ENCODE measurements at places on chromosomes 4 and X.

DNA sequence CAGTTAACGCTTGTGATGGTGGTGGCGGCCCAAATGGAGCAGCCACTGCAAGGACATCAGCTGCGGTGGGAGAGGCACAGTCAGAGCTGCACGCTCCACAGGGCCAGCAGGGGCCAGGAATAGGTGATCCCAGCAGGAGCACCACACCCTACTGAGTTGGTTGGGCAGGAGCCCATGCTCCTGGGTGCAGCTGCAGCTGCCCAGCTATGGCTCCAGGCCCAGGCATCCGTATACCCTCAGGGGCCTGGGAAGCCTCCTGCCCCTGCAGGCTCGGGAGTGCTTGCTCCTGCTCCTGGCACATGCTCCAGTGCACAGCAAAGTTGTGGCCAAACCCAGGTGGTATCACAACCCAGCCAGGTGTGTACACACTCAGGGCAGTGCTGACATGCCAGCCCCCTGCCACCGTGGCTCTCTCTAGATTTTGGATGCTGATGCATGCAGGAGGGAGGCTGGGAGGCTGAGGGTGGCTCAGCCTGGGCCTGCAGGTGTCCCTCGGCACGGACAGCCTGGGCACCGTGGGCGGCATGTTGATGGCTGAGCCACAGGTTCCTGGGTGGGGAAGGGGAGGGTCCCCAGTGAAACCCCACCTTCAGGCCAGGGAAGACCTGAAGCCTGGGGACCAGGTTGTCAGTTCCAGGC, 150.2 kb downstream of the CXXC4 start:
- ATAC-seq = no peak

DNA sequence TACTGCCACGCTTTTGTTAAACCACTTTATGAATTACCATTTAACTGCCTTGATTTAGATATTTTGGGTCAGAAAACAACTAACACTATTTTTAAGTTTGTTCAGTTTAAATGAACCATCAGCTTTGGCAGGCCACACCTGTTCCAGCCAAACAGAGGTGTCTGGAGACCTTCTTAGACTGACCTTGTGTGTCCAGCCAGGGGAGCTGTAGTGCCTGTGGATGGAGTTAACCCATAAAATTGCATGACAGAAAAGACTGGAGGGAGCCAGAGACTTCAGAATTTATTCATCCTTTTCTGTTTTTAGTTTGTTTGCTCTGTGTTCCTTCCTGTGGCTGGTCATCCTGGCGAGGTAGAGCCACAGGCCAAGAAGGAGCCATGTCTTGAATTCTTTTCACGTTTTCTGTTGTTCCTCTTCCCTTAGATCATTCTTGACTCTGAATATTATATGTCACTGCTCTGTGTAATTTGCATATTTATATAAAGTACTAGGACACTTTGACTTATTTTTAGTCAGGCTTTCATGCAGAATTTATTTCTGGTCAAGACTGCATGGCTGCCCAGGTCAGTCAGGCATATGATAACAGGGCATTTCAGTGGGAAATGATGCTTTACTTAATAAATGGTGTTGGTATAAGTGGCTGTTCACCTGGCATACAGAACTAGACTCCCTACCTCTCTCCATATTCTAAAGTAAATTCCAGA, 26.7 kb downstream of the HERC3 start:
- no peak for ATAC-seq

DNA sequence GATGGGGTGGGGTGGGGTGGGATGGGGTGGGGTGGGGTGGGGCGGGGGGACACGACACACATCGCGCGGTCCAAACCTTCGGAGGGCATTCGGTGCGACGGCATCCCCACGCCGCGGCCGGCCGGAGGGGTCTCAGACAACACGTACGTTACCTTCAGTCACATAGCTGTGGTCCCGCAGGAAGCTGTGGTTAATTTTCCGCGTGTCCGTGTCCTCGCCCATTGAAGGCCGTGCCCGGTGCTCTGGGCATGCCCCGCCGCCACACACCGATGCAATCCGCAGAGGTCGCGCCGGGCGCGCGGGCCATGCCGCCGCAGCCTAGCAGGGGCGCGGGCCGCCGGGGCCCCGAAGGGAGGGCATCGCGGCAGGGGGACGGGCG, 417 bp downstream of the PPP2R2C start:
- no peak for ATAC-seq

GRCh38 chr4:62448911-62449310, 1248.8 kb downstream of the ADGRL3 start:
- ATAC-seq = no peak

- ATAC-seq = no peak
Measured at GRCh38 chr4:158090323-158090722, 82.5 kb downstream of the GASK1B start.

GRCh38 chr4:146477054-146477453, 44.7 kb downstream of the SLC10A7 start:
- ATAC-seq = no peak

GRCh38 chr4:131063878-131064277, 1967.9 kb downstream of the C4orf33 start:
- ATAC-seq = no peak

- ATAC-seq = peak; percentile 65
Measured at GRCh38 chrX:12956704-12957534, 18.0 kb upstream of the TMSB4X start.

DNA sequence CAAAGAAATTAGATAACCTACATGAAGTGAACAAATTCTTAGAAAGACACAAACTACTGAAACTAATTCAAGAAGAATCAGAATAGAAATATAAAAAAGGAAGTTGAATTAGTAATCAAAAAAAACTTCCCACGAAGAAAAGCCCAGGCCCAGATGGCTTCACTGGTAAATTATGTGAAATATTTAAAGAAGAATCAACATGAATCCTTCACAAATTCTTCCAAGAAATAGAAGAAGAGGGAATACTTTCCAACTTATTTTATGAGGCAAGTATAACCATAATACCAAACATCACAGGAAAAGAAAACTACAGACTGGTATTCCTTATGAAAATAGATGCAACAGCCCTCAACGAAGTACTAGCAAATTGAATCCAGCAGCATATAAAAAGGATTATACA, 30.7 kb downstream of the MOSPD2 start:
- no peak for ATAC-seq

DNA sequence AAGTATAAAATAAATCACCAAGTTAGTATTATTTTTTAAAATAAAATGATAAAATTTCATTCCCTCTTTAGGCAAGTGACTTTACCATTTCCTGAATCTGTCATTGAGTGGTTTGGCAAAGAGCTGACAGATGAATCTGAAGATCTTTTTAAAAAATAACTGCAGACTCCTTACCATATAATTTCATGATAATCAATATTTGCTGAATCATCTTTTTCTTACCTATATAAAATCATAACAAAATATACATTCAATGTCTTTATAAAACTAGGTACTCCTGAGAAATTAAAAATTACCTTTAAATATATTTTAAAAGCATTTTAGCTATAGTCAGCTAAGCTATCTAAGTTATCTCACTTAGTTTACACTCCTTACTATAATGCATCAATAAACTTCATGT, 17.2 kb downstream of the ANXA10 start:
- ATAC-seq = no peak

GRCh38 chr4:76641351-76641750, 206.3 kb downstream of the SHROOM3 start:
- ATAC-seq = no peak

- peak; percentile 40 for ATAC-seq
Measured at GRCh38 chr4:26061248-26061986, 147.4 kb downstream of the SMIM20 start.

DNA sequence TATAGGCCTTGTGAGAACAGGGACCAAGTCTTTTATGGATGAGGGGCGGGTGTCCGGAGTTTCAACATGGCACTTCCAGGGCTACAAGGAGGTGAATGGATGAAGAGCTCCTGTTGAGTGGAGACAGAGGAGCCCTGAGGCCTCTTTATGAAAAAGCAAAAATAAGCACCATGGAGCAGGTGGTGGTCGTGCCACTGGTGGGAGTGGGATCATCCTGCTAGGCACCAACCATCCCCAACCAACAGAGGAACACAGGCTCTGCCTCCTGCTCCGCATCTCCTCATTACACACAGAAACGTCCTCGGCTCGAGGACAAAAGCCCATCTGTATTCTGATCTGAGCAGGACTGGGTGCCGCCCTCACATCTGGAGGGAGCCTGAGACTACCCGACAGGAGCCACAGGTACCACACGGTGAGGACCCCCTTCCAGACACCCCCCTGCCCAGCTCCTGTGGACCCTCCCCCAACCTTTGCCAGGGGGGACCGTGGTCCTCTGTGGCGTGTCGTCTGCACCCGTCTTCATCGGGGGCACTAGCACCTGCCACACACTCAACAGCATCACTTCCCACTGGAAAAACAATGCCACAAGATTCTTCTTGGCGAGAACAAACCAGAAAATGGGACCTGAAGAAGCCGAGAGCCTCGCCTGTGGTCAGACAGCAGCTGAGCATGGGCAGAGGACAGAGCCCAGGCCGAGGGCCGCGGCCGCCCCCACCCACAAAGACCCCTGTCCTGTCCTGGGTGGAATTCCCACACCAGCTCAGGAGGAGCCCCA, 3.9 kb upstream of the PDE6B start:
- ATAC-seq = no peak

DNA sequence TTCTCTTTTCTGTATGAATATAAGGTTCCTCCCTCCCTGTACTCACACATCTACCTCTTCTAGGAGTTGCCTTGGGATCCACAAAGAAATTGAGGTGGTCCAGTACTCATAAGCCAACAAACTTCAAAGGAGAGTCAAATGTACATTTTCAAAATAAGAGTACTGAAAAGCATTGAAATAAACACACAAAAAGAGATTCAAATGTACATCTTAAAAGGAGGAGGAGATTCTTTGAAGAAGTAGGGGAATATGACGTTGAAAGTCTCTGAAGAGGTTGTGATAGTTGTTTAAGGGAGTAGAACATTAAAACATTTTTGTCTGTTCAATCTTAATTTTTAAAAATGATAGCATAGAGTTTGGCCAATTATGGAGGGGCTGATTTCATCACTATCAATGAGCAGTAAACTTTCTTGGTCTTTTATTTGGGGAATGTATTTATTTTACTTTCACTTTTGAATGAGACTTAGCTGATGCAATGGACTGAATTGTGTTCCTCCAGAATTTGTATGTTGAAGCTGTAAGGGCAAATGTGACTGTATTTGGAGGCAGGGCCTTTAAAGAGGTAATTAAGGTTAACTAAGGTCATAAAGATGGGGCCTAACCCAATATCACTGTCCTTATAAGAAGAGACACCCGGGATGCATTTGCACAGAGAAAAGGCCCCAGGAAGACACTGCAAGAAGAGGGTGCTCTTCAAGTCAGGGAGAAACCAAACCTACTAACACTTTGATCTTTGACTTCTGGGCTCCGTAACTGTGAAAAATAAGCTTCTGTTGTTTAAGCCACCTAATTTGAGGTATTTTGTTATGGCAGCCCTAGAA, 226.3 kb upstream of the PGRMC2 start:
- no peak for ATAC-seq

GRCh38 chr4:119302073-119302832, 19.7 kb downstream of the FABP2 start:
- no peak for ATAC-seq
